Prostate gland (tissue), 2 donors: ENCODE measurements at places on chromosomes 3 and 15.

- peak; percentile 27 for DNase-seq
Observed at GRCh38 chr3:52437326-52438103, 7.4 kb downstream of the SEMA3G start.

GRCh38 chr3:165466856-165467255, 270.7 kb upstream of the SLITRK3 start:
- no peak for DNase-seq

DNA sequence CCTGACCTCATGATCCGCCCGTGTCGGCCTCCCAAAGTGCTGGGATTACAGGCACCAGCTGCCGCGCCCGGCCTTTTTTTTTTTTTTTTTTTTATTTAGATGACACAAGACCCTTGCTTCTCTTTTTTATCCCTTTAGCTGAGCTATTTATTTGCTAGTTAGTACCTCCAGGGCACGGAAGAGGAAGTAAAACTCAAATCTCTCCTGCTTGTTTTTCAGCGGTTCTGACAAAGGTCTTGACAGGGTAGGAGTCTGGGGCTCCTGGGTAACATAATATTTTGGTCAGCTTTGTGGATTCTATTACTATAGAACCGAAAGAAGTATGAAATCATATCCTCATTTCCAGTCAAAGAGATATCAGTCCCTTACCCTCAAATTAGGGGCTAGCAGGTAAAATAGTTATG, 44.0 kb upstream of the ETV5 start:
- DNase-seq, result no peak

DNA sequence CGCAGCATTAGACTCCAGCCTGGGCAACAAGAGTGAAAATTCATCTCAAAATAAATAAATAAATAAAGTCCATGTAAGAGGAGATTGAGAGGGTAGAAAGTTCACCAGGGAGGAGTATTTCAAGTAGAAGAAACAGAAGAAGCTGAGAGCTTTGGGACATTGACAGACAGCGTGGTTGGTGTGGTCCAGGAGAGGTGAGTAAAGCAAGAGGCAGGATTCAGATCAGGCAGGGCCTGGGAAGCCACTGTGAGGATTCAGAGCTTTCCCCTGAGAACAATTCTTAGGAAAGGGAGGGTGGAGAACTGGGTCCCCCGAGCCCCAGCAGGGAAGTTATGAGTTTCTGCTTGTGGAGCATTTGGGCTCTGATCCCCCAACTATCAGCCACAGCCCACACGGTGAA, 54.2 kb upstream of the AMOTL2 start:
- no peak for DNase-seq

GRCh38 chr3:50417637-50418033, 58.3 kb upstream of the TMEM115 start:
- no peak for DNase-seq
